ENCODE measurements at places on chromosomes 12 and 14.
A peak's percentile ranks its signal among the peaks of the same experiment; 100 is the strongest.

GRCh38 chr14:31945074-31945613, 132.0 kb upstream of the ARHGAP5 start:
- no peak for DNase-seq

GRCh38 chr12:16148938-16149337, 128.5 kb downstream of the SLC15A5 start:
- no peak for DNase-seq

DNA sequence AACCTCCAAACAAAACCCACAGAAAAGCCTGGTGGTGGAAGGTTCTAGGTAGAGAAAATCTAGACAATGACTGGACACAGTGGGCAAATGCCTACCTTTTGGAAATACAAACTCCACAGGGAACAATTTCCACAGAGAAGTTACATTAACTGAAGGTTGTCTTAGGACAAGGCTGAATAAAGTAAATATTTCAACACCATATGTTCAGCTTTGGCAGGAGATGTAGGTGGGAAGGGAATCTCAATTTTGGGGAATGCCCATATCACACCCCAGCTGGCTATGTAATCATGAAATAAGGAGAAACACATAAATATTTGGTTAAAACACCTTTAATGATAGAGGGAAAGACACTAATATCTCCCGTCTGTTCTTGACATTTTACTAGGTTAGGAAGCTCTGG, 5.4 kb downstream of the SALL2 start:
- no peak for DNase-seq

DNA sequence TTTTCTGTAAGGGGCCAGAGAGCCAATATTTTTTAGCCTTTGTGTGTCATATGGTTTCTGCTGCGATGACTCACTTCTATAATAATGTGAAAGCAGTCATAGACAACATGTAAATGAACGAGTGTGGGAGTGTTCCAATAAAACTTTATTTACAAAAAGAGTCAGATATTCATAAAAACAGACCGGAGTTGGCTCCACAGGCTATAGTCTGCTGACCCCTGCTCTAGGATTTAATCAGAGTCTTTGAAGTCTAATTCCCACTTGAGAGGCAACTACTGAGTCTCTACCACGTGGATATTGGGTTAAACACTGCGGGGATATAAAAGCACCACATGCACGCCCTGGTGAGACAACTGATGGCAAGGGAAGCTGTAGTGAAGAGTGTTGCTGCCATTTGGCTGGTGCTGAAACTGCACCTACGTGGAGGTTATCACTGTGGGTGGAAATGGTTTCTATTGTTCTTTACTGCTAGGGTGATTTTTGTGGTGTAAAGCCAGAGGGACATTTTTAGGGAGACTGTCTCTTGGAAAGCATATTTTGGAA, 3.6 kb upstream of the NINJ2 start:
- no peak for DNase-seq

GRCh38 chr12:110636516-110636915, 22.6 kb downstream of the TCTN1 start:
- no peak for DNase-seq

- no peak for DNase-seq
Measured at GRCh38 chr14:50023671-50024490, 92.5 kb downstream of the VCPKMT start.

- no peak for DNase-seq
Measured at GRCh38 chr14:105072381-105072861, 7.2 kb upstream of the GPR132 start.

GRCh38 chr12:27161458-27162228, 79.3 kb upstream of the C12orf71 start:
- DNase-seq, result no peak

DNA sequence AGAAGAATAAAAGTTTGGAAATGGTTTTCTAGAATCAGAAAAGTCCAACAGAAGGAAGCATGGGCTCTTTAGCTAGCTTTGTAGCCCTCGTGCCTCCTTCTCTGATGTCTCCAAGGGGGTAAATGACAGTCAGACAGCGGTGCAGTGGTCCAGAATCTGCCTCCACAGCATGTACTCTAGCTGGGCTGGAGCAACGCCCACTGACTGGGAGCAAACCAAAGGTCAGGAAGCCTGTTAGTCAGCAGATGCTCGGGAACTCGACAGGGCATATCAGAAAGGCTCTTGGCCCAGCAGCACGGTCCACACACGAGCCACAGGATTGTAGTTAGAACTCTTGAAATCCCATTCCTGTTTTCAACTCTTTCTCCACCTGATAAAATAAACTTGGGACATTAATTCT, 164.3 kb downstream of the GRIN2B start:
- no peak for DNase-seq

DNA sequence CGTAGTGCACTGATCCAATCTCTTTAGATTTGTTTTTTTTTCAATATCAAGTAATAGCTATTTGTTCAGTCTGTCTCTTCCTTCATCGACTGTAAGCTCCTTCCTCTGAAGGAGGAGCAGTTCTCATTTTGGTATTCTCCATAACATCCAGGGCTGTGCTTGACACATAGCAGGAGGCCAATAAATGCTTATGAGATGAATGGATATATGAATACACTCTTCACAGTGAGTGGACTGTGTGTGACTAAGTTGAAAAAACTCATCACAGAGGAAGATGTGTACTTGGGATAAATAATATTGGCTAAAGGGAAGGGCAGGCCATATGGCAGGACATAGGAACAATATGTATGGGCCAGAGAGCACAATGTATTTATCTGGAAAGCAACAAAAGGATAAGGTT, 205.3 kb upstream of the PRICKLE1 start:
- no peak for DNase-seq

DNA sequence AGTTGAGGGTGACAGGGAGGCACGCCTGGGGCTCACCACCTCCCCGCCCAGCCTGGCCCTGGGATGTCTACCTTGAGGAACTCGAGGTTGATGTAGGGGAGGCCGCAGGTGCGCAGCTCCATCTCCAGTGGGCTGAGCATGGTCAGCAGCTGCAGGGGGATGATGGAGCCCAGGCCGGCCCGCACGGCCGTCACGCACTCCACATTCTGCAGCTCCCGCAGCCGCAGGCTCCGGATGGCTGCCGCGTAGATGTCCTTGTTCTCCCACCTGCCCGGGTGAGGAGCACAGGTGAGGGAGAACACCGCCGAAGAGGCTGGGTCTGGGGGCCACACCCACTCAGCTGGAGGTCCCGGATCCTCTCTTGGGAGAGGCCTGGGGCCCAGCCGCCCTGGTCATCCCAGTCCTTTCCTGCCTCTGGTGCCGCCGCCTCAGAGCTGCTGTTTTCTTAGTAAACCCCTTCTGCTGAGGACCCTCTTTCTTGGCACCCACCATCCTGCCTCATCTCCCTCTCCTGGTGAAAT, 38.2 kb downstream of the TRAFD1 start:
- no peak for DNase-seq

DNA sequence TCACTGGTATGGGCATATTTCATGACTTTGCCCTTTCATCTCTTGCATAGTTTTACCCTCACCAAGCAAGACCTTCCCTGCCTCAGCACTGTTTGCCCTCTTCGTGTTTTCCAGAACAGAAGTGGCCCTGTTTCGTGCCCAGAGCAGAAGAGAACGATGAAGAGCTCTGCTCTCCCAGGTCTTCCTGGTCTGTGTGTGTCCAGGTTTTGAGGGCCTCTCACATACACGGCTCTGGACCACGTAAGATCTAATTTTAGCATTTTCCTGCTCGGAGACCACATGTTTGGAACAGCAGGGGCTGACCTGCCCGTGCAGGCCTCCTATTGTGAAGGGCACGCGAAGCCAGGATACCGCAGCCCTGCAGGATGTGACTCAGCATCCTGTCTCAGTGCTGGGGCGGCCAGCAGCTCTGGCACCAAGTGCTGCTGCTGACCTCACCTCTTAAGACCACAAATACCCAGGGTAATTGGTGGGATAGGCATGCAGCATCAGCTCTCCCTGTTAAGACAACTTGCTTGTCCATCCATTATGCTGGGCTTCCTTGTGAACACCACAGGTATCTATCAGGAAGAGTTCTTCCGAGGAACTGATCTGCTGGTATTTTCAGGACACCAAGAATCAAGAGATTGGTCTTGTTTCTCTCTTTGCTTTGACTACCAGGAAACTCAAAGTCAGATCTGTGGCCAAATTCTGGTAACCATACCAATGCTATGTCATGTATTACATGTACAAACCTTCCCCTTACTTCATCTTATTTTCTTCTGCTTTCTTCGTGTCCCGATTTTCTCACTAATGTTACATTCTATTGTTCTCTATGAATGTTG, 19.0 kb downstream of the SSH1 start:
- DNase-seq, result peak; percentile 83

GRCh38 chr12:109982210-109982609, 14.0 kb downstream of the GIT2 start:
- no peak for DNase-seq

- DNase-seq, result no peak
Measured at GRCh38 chr12:6276956-6277620, 33.4 kb upstream of the PLEKHG6 start.

DNA sequence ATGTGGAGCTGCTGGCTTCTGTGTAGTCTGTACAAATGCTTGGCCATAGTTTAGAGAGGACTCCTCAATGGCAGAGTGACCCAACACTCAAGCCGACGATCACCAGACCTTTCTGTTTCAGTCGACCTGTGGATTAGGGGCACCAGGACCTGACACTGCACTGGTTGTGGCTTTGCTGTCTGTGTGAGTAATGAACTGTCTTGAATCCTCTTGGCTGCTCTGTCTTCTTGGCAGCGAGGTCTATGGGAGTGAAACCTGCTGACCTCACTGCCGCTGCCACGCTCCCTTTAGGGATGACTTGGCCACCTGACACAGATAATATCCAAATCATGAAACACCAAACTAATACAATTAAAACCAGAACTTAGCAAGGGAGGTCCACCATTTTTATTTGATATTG, 83.5 kb upstream of the C14orf180 start:
- no peak for DNase-seq

GRCh38 chr14:103313704-103314103, 20.3 kb upstream of the EIF5 start:
- no peak for DNase-seq

DNA sequence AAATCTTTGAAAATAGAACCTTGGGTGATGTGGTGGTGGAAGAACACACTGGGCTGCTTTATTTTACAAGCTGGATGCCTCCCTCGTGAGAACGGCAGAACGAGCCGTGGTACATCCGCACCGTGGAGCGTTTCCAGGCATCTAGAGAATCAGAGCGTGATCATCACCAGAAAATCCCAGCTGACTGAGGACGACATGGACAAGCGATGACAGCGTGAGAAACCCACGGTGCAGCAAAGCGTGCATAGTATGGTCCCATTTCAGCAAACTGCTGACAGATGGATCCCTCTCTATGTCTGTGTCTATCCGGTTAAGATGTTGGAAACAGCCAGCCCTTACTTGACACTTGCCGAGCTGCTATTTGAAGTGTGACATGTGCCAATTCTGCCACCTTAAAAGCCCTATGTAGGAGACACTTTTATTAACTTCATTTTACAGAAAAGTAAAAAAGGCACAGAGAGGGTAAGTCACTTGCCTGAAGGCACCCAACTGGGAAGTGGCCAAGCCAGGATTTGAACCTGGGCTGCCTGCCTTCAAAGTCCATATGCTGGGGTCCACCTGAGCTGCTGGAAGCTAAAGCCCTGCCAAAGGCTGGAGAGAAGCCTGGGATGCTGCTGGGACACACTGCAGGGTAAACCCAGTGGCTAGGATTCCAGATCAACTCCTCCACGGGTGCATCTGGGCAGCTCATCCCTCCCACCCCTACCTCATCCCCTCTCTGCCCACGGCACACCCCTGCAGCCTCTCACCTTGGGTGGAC, 14.9 kb downstream of the SCARB1 start:
- DNase-seq, result no peak

- no peak for DNase-seq
Measured at GRCh38 chr12:71415336-71416231, 24.0 kb upstream of the LGR5 start.

DNA sequence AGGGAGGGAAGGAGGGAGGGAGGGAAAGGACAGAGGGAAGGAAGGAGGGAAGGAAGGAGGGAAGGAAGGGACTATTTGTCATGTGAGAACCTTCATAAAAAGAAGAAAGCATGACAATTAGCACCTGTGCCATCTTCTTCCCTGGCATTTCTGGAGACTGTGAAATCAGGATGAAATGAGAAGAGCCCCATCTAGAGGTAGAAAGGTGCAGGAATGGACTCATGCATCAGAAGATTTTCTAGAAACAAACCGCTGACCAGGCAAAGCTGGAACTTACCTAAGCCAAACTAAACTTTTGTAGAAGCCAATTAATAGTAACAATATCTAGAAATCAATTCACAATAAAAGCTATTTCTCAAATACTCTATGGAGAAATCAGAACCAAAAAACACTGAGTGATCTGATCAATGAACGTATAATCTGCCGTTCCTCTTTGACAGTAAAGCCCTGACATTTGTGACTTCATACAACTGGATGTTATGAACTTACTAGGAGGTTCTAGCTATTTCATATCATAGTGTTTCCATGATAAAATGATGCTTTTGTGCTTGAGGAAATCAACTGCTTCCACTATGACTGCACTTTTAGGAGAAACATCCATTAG, 24.4 kb upstream of the CRACR2A start:
- DNase-seq, result peak; percentile 68

- DNase-seq, result peak; percentile 64
Measured at GRCh38 chr12:51389302-51389999, 1.8 kb downstream of the GALNT6 start.

DNA sequence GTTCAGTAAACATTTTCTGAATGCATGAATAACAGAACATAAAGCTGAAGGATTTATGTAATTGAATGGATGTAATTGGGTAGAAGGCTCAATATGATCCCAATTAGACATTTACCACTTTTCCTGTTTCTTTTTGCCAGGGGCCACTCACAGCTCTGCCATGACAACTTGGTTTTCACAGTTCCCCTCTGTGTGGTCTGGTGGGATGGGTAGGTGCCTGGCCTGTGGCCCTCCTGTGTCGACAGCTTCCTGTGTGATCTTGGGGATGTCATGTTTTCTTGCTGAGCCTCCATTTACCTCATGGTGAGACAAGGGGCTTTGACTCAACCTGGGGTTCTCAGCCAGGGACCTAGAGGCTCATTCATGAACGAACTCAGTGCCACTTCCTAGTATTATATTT, 12.6 kb upstream of the SERPINA10 start:
- DNase-seq, result no peak
